ENCODE measurements at places on chromosomes 4 and X.

DNA sequence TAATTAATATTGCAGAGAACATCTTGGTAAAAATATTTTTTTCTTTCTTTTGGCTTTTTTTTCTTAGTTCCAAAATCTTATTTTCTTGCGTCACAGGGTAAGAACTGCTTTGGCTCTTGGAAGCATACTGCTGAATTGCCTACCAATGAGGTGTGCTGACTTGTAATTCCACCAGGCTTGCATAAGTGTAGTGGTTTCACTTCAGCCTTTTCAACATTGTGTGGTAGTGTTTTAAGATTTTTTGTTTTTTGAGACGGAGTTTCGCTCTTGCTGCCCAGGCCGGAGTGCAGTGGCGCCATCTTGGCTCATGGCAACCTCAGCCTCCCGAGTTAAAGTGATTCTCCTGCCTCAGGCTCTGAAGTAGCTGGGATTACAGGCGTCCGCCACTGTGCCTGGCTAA is 42.4 kb downstream of the N4BP2 start:
- DNase-seq: no peak

GRCh38 chrX:10875995-10876394 is 235.1 kb upstream of the HCCS start:
- no peak for DNase-seq

- no peak for DNase-seq
These were observed 327.3 kb upstream of the ARX start for GRCh38 chrX:25343060-25343459.

DNA sequence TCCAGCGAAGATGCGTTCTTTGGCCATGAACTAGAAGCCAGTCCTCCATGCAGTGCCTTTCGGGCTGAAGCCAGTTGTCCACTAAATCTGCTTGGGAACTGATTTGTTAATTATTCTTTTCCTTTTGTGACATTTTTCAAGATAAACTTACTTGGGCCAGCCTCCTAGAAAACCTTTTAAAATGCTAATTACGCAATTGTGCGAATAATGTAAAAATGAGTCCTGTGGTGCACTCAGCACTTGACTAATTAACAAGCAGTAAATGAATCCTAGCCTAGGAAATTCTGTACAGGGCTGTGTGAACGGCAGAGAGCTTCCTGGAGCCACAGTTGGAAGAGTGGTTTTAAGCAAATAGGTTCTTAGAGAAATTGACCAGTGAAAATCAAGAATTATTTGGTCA is 149.9 kb upstream of the SCML1 start:
- DNase-seq: no peak

GRCh38 chr4:130110189-130110588 is 1014.2 kb downstream of the C4orf33 start:
- no peak for DNase-seq

DNA sequence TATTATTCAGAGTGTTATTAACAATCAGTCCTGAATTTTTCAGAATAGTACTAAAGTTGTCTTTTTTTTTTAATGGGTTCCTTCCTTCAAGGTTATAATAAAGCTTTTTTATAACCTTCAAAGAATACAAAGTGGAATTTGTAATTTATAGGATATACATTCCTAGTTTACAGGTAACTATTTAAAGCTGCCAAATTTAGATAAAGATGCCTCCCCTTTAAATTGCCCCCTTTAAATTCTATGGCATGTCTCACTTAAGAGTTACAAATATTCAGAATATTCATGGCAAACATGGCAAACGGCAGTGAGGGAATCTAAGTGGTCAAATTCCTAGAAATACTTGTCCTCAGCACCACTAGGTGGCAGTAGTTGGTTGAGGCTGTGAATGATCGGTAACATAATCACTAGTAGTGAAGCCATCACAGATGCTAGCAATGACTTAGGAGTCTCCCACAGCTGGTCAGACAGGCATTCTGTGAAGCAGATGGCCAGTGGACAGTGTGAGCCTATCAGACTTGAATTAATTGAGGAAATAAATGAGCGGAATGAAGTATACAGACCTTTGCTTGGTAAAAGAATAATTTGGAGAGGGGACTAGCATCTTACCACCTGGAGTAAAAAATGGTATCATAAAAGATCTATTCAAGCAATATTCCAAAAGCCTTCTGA is 86.4 kb downstream of the CBR4 start:
- DNase-seq: no peak

- no peak for DNase-seq
These were observed 150.9 kb downstream of the SLC10A7 start for GRCh38 chr4:146370841-146371240.
